NK-92 treated with Interleukin-12 subunit alpha and Interleukin-12 subunit beta, amount 100 ng/mL, for 24 hours (cell line): ENCODE measurements at places on chromosomes 2 and 18.

DNA sequence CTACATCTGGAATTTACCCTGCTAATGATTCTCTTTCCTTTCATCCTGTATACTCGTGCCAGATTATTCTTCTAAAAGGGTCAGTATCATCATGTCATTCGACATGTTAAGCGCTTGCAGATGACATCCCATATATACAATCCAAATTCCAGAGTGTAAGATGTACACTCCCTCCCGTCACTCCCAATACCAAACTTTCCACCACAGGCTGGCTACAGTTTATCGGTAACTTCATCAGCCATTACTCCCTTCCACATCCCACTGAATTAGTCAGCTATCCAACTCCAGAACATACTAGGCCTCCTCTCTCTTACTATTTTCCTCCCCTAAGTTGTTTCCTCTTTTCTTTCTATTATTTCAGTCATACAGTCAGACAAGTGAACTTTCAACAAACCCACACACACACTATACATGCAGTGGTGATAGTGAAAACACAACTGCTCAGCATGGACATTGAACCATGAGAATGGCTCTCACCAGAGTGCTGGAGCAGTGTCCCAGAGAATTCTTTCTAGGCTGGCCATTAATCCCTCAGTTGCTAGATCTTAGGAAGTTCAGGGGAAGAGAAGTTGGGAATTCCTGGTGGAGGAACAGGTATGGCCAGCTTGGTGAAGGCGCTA is 10.6 kb upstream of the NMI start:
- DNase-seq = no peak

DNA sequence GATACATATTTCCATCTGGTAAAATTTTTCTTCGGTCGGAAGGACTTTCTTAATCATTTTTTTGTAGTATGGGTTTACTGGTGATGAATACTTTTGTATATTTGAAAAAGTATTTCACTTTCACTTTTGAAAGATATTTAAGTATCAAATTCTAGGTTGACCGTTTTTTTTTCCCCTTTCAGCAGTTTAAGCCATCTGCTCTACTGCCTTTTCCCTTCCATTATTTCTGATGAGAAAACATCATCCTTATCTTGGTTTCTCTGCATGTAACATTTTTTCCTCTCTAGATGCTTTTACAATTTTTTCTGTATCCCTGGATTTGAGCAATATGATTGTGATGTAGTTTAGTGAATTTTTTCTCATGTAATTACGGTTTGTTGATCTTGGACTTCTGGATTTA is 87.0 kb downstream of the MTX2 start:
- DNase-seq = no peak

DNA sequence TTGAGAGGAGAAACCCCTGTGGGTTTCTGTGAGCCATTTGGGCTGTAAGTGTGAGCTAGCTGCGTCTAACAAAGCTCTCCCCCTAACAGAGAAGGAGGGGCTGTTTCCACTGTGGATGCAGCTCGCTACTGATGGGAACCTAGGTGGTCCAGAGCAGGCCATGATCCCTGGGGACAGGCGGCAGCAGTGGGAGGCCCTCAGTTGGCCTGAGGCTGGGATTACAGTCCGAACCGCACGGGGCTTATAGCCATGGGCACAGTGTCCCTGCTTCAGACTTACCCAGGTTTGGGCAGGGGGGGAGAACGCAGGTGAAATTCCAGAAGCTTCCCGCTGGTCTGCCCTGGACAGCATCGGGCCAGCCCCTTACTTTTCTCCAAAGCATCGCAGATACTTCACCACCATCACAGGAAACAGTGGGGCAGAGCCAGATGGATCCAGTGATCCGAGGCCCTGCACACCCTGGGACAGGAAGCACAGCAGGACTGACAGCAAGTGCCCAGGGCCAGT is 139.4 kb downstream of the SEPTIN10 start:
- DNase-seq = no peak

DNA sequence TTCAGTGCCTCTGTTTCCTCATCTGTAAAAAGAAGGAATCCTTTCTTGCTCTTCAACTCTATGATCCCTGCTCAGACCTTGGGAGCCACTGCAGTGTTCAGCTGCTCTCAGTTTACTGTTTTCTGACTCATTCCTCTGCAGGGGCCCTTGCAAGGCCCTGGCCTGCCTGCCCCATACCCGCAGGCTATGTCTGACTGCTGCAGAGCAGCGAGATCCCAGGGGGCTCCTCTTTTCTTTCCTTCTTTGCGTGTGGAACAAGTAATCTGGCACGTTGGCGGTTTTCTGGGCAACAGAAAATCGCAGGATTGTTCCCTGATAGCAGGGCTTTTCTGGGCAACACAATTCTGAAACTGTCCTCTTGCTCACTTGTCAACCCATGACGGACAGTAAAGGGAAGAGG is 376.0 kb downstream of the DCC start:
- no peak for DNase-seq

DNA sequence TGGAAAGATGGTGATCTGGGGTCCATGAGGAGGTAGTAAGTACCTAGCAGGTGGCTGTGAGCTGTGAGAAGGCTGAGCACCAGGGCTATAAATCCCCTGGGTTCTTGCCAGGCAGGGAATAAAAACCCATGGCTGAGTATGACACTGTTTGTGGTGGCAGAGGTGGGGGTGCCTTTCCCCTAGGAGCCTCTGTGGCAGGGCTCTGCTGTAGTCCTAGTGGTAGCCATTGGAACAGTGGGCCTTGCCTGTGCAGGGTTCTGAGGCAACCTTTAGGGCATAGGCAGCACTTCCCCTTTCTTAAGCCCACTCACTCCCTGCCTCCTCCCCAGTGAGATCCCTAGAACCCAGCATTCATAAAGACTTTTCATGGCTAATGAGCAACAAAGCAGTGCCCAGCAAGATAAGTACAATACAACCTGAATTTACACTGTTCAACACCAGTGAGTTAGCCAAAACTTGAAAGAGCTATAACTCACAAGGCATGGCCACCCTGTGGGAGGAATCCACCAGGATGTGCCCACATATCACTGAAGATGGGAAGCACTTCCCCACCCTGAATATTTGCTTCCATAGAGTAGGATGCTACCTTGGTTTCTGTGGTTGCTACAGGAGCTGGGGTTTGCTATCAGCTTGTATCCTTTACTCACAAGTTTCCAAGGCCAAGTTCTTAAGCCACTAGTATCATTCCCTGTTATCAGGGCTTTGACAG is 100.9 kb upstream of the NEUROD1 start:
- no peak for DNase-seq

- DNase-seq = no peak
These were observed 45.3 kb downstream of the SMAD7 start for GRCh38 chr18:48905513-48905912.

- DNase-seq = no peak
These were observed 17.4 kb downstream of the RUFY4 start for GRCh38 chr2:218086478-218086877.

- DNase-seq = no peak
These were observed 293.9 kb upstream of the DCC start for GRCh38 chr18:52045946-52046675.

- DNase-seq = no peak
These were observed 312.2 kb downstream of the EN1 start for GRCh38 chr2:118535171-118535817.
